Stimulated activated CD4-positive, alpha-beta T cell treated with anti-CD3 and anti-CD28 coated beads, TNF-alpha, amount 100 ng/mL, for 1 hour (primary cell): ENCODE measurements at places on chromosomes 11 and 22.
A peak's percentile ranks its signal among the peaks of the same experiment; 100 is the strongest.

DNA sequence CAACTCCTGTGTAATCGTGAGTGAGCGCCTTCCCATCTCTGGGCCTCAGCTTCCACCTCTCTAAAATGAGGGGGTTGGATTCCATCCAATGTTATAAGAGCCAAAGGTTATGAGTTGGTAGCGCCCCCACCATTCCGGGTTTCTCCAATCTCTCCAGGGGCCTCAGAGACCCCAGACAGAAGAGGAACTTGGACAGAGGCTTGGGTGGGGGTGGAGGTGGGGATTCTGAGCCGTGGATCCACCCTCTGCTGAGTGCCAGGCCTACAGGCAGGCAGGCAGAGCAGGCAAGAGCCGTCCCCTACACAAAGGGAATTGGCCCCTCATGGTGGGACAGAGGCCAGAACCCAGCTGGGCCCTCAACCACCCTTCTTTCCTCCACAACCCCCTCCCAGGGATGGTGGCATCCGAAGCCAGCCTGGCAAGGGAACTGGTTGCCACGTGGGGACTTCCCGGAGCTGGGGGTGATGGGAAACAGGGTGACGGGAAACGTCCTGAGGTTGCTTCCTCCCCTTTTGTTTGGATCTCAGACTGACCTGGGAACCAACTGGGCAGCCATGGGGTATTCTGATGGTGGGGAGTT is 31.8 kb downstream of the TXN2 start:
- DNase-seq: no peak

GRCh38 chr11:5242208-5242607 is 7.4 kb downstream of the HBG1 start:
- DNase-seq: no peak

DNA sequence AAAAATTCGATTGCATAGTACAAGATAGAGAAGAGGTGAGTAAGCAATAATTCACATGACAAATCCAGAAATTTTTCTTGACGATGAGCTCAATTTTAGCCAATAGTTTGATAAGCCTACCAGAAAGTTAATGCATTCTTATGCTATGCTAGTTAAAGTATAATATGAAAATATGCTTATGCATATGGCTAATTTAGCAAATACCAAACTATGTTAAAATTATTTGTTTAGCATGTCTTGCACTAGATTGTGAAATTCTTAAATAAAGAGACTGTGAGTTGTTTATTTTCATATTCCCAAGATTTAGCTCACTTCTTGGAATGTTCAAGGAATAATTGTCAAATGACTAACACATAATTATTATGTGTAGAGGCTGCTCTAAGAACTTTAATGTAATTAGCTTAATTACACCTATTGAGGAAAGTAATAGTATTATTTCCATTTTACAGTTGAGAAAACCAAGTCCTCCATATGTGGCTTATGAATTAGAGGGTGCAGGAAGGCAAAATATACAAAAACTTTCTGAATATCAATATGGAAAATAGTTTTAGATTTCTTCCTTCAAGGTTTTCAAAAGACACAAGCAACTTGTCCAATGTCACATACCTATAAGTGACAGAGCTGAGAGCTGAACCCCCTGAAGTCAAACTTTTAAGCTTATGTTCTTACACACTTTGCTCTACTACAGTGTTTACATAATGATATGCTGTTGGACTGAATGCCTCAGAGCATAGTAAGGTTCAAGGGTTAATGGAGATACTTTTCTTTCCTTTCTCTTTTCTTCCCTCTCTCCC is 45.9 kb upstream of the ARHGAP20 start:
- DNase-seq: no peak

DNA sequence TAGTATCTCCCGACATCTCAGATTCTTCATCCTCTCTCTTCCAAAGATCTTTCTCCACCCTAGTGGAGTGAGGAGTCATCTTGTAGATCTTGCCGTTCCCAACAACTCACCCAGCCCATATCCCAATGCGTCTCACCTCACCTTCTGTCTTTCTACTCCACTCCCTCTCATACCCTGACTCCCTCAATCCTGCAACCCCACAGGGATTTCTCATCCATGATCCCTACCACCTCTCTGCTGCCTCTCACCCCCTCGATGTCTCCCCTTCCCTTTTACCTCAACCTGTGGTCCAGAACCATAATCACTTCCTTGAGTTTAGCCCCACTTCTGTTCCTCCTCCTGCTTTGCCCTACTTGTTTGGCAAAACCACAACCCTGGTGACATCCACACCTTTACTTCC is 41.7 kb downstream of the OTOG start:
- DNase-seq: no peak

- no peak for DNase-seq
These were observed 4.3 kb upstream of the TBC1D22A start for GRCh38 chr22:46758121-46758520.

- no peak for DNase-seq
These were observed 24.4 kb downstream of the HORMAD2 start for GRCh38 chr22:30104501-30105156.

GRCh38 chr11:118633979-118634378 is 26.6 kb downstream of the PHLDB1 start:
- no peak for DNase-seq

DNA sequence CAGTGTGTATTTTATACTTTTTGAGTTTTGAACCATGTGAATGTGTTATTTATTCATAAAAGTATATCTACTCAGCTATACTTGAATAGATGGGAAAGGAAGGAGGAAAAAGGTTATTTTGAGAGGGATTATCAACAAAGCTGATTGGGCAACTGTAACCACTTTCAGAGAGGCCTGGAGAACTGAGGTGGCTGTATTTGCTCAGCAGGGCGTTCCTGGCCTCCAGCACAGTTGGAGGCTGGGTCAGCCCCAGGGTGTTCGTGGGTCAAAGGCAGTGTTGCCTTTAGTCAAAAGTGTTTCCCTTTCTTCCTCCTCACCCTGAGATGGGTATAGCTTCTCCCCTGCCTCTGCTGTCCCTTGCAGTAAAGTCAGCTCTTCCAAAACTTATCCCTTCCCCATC is 26.7 kb downstream of the ASCC2 start:
- DNase-seq: no peak

DNA sequence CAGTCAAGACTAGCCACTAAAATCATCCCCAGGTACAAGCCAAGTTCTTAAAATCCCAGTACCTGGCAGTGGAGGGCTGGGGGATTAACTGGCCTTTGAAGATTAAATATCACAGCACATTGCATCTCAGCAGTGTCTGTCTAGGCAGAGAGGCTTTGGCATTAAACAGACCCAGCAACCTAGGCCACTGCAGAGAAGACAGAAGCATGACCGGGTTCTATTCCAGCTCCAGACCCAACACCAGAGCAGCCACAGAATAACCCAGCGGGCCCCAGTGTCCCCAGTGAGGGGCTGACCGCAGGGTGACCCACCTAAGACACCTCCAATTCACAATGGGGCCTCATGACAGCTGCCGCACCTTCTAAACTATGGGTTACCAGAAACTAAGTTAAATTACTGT is 88.2 kb downstream of the SHANK2 start:
- DNase-seq: no peak

GRCh38 chr11:84420271-84420670 is 1134.1 kb upstream of the CCDC90B start:
- DNase-seq: no peak

- peak; percentile 43 for DNase-seq
These were observed at the start of gene PTPRJ for GRCh38 chr11:47980088-47980906. Gene PTPRJ (plus strand): TSS chr11:47980559. CDS start chr11:47980913, 354 bp downstream.

DNA sequence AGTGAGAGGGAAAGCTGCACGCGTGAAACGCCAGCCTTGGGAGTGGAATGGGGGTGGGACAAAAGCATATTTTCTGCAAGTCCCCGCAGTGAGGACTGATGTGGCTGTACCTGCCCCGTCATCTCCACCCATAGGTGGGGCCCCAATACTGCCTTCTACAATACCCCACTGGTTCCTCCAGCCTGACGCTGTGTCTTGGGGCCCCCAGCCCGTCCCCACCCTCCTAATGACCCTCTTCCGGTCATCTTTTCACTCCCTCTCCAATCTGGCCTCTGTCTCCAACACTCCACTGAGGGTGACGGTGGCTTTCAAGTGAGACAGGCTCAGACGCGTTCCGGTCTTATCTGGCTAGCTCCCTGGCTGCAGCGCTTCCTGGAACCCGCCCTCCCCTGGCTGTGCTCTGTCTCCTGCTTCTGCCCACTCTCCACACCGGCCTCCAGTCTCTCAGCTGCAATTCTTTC is 104.2 kb downstream of the MICAL3 start:
- DNase-seq: no peak

GRCh38 chr11:65132988-65133700 is 1.2 kb downstream of the SYVN1 start:
- DNase-seq: no peak

DNA sequence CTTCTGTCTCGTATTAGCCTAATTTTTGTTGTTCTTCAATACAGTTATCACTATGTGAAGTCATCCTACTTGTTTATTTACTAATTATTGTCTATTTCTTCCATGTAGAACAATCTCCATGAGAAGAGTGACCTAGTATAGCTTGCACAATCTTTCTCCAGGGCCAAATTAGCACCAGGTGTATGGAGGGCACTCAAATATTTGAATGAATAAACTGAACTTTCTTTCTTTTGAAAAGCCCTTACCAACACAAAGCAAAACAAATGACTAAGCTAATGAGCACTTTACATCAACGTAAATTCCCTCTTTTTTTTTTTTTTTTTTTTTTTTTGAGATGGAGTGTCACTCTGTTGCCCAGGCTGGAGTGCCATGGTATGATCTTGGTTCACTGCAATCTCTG is 34.2 kb downstream of the ABTB2 start:
- no peak for DNase-seq

- no peak for DNase-seq
These were observed 509.8 kb downstream of the BUD13 start for GRCh38 chr11:116263019-116263418.

GRCh38 chr11:8826901-8827560 is 84.0 kb upstream of the AKIP1 start:
- no peak for DNase-seq

- no peak for DNase-seq
These were observed 870.3 kb upstream of the RAG2 start for GRCh38 chr11:37468344-37468743.

DNA sequence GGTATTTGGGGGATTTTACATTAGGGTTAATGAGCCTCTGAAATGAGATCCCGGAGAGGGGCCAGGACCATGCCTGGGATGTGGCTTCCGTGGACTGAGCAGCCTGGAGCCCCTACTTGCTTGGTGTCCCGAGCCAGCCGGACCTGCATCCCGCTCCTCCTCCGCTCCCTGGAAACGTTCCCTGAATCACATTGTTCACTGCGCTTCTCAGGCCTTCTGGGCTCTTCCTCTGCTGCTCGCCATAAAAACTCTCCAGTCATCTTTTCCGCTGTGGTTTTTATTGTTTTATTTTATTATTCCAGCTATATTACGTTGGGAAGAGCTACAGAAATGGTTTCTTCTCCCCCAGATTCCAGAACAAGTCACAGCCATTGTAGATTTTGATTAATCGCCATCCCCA is 13.3 kb upstream of the KCNQ1OT1 start:
- no peak for DNase-seq

- no peak for DNase-seq
These were observed at the start of gene LRRC75B for GRCh38 chr22:24592851-24593558. Gene LRRC75B (minus strand): TSS chr22:24593073. CDS start chr22:24593039, 34 bp downstream.

- no peak for DNase-seq
These were observed 101.9 kb downstream of the WT1 start for GRCh38 chr11:32333320-32333991.

DNA sequence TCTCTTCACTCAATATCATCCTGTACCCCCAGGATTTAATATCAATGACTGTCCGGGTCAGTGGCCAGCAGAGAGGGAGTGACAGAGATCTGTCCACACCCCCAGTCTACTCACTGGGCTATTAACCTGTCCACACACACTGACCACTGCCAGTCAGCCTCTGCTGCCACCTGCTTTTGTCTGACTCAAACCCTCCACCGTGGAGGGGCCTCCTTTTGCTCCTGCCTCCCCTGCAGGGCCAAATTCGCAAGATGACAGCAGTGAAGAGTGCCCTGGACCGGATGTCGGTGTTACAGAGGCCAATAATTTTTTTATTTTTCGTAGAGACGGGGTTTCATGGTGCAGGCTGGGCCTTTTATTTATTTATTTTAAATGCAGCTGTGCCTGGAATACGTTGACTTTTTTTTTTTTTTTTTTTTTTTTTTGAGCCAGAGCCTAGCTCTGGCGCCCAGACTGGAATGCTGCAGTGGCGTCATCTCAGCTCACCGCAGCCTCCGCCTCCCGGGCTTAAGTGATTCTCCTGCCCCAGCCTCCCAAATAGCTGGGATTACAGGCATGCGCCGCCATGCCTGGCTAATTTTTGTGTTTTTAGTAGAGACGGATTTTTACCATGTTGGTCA is 5.1 kb downstream of the PDXP start:
- DNase-seq: no peak

GRCh38 chr11:66238786-66239413 is 29.5 kb upstream of the RAB1B start:
- no peak for DNase-seq

GRCh38 chr11:103633819-103634590 is 402.4 kb upstream of the DDI1 start:
- no peak for DNase-seq

DNA sequence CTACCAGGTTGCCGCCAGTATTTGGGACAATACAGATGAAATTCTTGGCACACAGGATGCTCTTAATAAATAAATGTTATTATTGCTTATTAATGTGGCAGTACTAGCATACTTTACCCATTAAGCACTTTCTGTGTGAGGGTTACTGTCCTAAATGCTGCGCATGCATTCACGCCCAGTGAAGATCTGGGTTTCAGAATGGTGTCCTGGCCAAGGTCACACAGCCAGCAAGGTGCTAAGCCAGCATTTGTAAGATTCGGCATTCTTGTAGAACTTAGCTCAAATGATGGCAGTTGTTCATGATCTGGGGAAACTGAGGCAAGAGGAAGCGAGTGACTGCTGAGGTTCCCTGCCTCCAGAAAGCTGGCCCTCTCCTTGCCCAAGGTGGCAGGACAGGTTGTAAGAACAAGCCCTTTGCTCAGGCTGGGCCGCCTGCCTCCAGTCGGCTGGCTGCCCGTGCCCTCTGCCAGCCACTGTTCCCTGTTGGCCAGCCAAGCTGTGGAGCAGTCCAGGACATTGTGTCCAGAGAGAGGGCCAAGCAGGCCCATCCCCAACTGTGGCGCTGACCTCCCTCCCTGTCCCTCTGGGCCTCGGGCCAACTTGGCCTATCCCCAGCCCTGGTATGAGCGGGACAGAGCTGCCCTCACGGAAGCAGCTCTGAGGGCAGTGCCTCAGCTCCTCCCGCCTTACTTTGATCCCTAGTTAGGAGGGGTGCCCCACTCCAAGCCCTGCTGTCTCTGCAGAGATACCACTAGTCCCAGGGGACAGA is 28.8 kb downstream of the TOB2 start:
- DNase-seq: no peak

- no peak for DNase-seq
These were observed 714.7 kb upstream of the TENM4 start for GRCh38 chr11:80155412-80156017.

GRCh38 chr11:1153951-1154493 is 3.7 kb upstream of the MUC5AC start:
- no peak for DNase-seq

DNA sequence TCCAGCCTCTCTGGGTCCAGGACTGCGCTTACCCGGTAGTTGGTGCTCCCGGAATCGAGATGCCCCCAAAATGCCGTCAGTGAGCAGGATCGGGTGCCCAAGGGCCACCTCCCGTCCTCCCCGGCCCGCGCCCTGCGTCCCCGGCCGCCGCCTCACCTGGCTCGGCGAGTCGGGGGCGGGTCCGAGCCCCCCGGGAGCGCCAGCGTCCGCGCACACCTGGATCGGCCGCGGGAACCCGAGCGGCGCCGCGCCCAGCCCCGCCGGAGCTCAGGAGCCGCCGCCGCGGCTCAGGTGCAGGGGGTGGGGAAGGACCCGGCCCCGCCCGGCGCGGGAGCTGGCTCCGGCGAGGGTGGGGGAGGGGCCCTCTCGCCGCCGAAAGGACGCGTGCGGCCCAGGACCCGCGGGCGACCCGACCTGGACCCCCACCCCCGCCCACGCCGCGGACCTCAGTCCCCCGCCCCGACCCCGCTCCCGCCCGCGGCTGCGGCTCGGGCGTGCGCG is at the start of gene SHANK2:
Gene SHANK2, minus strand, starts transcription at position 309 of the 501 bp plus-strand sequence. CDS start 105,251 bp downstream, outside the sequence.
- no peak for DNase-seq
